SK-N-DZ (cell line): ENCODE measurements at places on chromosomes 4 and X.

- DNase-seq: peak; percentile 59
These were observed 153.6 kb upstream of the INTU start for GRCh38 chr4:127479031-127479622.

- no peak for DNase-seq
These were observed 389.7 kb downstream of the SPRY1 start for GRCh38 chr4:123786163-123786915.

DNA sequence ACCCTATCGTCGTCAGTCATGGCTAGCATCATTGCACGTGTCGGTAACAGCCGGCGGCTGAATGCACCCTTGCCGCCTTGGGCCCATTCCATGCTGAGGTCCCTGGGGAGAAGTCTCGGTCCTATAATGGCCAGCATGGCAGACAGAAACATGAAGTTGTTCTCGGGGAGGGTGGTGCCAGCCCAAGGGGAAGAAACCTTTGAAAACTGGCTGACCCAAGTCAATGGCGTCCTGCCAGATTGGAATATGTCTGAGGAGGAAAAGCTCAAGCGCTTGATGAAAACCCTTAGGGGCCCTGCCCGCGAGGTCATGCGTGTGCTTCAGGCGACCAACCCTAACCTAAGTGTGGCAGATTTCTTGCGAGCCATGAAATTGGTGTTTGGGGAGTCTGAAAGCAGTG is 1.6 kb downstream of the ZCCHC12 start:
- DNase-seq: no peak

DNA sequence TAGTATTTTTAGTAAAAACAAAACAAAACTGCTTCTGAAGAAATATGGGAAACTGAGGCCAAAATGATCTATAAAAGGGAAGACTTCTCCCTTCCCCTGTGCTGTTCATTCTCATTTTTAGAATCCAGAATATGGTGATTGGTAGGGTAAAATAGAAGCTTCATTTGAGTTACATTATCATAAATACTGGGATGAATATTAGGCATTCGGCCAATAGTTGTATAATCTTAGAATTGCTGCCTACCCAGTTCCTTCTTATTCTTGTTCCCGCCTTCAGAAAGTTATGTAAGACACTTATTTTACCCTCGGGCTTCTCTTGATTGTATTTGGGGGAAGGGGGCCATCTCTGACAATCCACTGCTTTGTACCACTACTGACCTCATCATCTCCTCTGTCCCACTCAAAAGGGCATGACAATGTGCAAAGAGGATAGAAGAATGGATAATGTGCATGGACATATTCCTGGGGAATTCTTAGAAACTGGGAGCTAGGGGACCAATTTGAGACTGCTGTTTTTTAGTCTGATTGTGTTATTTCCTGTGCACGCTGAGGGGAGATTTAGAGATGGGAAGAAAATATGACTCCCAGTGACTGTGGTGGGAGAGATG is 588 bp downstream of the ART3 start:
- DNase-seq: no peak

GRCh38 chrX:147838465-147839131 is 73.1 kb upstream of the FMR1 start:
- DNase-seq: no peak

DNA sequence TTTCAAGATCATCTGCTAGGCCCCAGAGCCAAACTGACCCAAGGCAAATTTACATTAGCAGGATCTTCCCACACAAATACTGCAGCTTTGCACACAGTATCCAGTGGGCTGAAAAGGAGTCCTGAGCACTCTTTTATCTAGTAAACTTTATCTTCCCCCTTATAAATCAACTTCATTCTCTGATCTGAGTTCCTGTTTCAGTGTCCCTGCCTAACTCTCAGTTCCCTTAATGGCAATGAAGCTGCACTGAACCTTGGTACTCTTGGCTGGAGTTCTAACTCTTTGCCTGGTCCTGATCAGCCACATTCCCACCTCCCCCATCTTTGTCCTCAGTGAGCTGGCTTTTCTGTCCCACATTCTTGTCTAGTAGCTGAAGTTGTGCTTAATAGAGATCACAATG is 37.4 kb downstream of the EDA2R start:
- no peak for DNase-seq

- DNase-seq: no peak
These were observed 1.3 kb downstream of the NPY1R start for GRCh38 chr4:163330916-163331628.

DNA sequence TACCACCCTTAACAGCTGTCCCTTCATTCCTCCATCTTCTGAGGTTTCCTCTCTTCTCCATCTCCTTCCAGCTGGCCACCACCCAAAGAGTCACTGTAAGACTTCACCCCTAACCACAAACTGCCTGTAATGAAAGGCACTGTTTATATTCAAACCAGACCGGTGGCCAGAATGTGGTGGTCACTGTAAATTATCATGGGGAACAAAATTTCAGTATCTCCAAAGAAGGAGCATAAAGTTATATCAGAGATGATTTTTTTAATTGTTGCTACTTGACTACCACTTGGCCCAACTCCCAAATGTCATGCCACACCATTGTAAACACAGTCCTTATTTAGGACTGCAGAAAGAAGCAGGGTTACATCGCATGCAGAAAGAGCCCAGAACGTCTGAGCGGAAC is 44.8 kb downstream of the SMARCA1 start:
- no peak for DNase-seq

- no peak for DNase-seq
These were observed 46.2 kb downstream of the SLC9A7 start for GRCh38 chrX:46712764-46713163.

DNA sequence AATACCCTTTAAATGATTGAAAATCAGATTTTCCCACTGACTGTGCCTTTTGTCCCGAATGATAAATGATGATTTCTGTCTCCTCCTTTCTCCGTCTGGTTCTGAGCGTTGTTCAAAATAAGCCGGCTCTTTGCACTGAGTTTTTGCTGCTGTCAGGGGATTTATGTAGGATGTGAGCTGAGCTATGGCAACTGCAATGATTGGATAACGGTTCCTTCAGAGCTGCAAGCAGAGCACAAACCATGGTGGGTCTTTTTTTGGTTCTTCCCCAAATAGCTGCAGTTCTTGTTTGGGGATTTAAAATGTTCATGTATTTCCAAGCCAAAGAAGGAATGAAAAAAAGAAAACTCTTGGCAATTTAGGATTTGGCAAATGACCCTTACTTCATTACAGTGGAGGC is 124.5 kb upstream of the CASK start:
- DNase-seq: no peak

GRCh38 chr4:182560358-182560757 is 317.2 kb downstream of the TENM3 start:
- DNase-seq: no peak

- DNase-seq: no peak
These were observed 5.4 kb downstream of the GABRQ start for GRCh38 chrX:152642931-152643564.

DNA sequence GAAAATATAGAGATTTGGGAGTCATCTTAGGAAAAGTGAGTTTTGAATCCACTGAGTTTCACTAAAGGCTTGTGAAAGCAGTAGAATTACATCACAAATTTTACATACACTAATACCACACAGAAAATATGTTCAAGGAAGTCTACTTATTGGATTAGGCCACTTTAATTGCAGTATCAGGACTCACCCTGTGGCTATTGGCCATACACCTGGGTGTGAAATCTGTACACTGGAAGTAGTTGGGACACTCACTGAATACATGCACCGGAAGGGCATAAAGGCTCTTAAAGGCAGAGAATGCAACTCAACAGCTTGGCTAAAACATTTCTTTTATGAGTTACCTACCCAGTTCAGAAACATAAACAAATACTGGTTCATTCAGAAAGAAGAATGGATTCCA is 19.8 kb downstream of the MAOB start:
- no peak for DNase-seq

DNA sequence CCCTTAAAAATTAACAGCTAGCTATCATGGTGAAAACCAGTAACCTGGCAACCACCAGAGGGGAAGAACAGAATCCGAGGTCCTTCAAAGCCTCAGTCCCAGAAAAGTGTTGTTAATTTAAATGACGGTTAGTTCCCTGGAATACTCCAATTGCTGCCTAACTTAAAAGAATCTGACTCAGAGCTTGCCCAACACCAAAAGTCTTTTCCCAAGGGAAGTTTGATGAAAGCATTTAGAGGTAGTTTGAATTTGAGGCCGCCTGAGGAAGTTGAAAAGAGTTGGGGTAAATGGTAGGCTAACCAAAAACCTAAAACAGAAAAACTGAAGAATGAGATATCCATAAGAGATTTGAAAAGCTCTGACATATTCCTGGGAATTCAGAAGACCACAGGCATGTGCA is 46.6 kb downstream of the IL13RA2 start:
- DNase-seq: no peak

- no peak for DNase-seq
These were observed 213.4 kb downstream of the TMA16 start for GRCh38 chr4:163707873-163708272.

DNA sequence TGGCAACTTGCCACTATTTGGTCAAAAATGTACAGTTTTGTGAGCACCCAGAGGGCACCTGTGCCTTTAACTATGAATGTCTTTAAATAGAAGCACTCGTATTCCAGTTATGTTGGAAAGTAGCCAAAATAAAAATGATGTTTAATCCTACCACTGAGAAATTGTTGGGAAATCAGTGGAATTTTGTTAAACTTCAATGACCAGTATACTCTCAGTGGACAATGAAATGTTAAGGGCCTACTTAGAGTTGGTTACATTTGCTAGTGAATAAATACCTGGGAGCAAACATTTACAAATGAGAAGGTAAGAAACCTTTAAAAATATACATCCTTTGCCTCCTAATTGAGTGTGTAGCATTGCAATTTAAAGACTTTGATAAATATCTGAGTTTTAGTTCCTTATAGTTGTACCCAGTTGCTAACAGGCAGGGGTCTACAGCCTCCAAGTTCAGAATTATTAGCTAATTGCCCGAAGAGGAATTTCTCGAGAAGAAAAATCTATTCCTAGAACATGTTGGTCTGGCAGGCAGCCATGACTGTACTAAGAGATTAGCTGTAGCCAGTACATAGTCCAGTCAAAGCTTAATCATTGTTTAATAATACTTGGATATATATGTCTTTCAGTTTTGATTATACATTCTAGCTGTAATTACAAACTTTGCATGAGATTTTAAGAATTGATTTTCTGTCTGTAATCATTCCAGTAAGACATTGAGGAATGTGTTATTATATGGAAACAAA is 93.2 kb downstream of the IL1RAPL2 start:
- DNase-seq: no peak

DNA sequence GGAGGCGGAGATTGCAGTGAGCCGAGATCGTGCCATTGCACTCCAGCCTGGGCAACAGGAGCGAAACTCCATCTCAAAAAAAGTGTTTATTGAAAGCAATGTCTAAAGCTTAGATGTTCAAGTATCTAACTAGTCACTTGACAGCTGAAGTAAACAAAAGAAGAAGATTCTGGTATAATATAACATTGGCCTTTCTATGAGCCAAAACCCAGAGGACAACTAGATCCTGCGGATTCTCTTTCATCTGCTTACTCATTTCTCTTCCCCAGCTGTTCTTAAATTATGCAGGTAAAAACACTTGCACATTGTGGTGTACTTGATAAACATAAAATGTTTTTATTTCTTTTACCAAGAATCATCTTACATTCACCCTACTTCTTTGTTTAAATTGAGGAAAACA is 24.1 kb upstream of the AREG start:
- no peak for DNase-seq

DNA sequence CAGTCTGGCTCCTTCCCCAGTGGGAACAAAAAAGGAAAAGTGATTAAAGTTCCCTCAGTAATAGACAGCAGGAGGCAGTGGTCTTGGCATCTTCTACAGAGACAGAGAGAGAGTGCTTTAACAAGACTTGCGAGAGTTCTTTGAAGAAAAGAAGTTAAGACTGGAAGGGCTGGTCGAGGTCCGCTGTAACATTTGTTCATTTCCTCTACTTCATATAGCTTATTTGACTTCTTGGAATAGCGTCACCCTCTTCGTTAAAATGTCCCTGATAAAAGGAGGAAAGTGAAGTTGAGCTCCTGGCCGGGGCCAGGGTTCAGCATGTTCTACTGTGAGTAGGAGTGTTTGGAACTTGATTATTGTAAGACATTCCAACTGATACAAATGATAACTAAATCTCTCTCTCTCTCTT is 179.8 kb downstream of the SLIT2 start:
- DNase-seq: no peak

DNA sequence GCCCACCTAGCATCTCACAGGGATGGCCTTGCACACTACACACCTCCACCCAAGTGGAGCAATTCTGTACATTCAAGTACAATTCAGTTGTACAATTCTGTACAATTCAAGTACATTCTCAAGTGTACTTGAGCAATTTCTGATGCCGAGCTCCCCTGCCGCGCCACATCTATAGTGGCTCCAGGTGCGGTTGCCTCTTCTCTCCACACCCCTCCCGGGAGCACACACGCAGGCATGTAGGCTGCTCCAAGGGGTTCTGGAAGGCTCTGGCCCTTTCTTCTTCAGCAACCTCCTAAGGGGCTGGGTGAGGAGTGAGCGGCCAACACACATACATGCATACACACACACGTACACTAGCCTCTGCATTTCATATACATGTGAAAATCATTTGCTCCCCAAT is 18.9 kb upstream of the DUSP9 start:
- no peak for DNase-seq
